IMR-90 (cell line): ENCODE measurements at places on chromosomes 3 and 15. TPM values are rescaled to one million over a fixed set of nuclear protein-coding genes. Genes with fewer than 3 reads are reported as not detected.

DNA sequence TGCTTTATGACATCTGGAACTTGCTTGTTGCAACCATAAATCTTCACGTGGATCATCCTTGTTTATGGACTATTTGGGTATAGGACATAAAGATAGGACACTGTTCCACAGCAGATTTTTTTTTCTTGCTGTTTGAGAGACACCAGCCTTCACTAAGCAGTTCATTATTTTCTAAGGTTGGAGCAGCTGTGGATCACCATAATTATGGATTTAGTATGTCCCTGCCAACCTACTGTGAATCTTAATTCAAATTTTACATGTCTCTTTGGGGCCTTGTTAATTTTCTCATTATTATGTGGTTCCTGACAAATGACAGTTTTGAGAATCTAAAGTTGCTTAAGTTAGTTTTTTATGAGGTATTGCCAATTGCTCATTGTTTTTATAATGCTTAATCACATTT lies 161.2 kb downstream of the B3GALNT1 start:
- DNase-seq, result no peak

- no peak for DNase-seq
Measured at GRCh38 chr15:50018491-50018890, 100.5 kb downstream of the ATP8B4 start.

Gene IQCF5
- not detected in 2 replicates for total RNA-seq

Gene MYZAP
- not detected in 2 replicates for total RNA-seq
